ENCODE measurements at places on chromosomes 2 and 18.

DNA sequence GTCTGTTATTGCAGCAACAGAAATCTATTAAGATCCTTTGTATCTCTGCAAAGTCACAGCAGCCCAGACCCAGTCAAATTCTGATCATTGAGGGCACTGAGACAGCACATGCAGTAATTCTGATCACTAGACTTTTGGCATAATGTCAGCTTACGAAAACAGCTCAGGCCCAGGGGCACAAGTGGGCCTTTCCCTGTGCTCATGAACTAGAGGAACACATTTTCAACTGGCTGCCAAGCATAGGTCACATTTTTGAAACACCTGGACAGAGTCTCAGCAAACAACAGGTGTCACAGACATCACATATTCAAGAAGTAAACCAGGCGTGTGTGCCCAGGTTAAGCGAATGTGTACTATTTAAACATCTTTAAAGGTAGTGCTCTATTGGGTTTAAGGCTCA, 13.7 kb downstream of the DOCK10 start:
- DNase-seq: no peak

- no peak for DNase-seq
These were observed 155.7 kb downstream of the DTNB start for GRCh38 chr2:25517701-25518100.

GRCh38 chr2:200199576-200200263, 106.8 kb upstream of the SPATS2L start:
- no peak for DNase-seq

- DNase-seq: no peak
These were observed 132.3 kb upstream of the PELI1 start for GRCh38 chr2:64276417-64277095.

- no peak for DNase-seq
These were observed 401.2 kb downstream of the TNS1 start for GRCh38 chr2:217601601-217602000.

DNA sequence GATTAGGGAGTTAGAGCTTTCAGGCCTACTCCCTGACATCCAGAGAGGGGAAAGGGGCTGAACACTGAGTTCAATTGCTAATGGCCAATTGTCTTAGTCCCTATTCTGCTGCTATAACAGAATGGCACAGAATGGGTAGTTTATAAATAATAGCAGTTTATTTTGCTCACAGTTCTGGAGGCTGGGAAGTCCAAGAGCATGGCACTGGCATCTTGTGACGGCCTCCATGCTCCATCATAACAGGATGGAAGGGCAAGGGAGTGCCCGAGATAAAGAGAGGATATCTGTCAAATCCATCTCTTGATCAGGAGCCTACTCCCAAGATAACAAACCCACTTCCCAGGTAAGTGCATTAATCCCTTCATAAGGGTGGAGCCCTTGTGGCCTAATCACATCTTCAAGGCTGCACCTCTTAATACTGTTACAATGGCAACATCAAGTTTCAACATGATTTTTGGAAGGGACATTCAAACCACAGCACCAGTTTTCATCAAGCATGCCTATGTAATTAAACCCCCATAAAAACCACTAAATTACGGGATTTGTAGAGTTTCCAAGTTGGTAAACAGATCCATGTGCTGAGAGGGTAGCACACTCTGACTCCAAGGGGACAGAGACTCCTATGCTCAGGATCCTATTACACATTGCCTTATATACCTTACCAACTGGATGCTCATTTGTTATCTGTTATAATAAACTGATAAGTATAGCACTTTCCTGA, 44.6 kb downstream of the BAZ2B start:
- DNase-seq: no peak

GRCh38 chr2:40244675-40245074, 207.2 kb downstream of the SLC8A1 start:
- no peak for DNase-seq

- DNase-seq: peak; percentile 51
These were observed 56.4 kb downstream of the ZFP36L2 start for GRCh38 chr2:43169987-43170386.

GRCh38 chr2:96213379-96213778, 4.8 kb upstream of the STARD7 start:
- DNase-seq: no peak

DNA sequence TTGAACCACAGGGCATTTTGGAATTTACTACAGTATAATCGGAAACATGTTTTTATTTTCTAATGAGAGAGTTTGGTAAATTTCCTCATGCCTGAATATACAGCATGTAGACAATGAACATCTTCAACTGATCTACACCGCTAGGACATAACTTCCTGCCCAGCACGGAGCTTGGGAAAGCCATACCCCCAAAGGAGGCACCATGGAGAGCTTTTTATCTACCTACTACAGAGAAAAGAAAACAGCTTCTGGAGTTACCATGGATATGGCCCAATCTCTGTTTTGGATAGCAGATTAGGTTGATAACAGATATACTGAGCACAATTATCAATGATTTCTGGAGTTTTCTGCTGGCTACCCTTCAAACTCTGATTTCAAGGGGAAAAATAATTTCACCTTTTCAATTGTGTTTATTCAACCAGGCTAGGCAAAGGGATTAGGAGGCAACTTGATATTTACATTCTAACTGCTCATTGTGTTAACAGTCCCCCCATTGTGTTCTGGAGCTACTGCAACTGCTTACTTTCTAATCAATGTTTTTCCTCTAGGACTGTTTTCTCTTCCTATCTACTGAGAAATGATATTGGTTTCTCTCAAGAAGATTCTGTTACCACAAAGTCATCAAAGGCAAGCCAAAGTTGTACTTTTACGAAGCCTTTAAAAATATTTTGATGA, 123.0 kb upstream of the ARHGAP28 start:
- no peak for DNase-seq

- no peak for DNase-seq
These were observed 42.5 kb downstream of the VRK2 start for GRCh38 chr2:58089081-58089480.

DNA sequence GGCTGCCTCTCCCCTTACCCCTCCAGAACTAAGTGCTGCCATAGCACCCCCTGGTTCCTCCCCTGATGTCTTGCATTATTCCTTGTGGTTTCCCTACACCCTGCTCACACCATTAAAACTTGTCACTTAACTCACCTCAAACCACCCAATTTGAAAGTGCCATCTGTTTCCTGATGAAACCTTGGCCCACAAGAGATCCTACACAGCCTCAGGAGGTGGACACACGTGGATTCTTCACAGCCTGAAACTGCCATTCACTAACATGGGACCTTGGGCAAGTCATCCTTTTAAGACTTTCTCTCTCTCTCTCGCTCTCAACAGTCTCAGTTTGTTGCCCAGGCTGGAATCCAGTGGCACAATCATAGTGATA, 27.5 kb upstream of the FAM124B start:
- no peak for DNase-seq

DNA sequence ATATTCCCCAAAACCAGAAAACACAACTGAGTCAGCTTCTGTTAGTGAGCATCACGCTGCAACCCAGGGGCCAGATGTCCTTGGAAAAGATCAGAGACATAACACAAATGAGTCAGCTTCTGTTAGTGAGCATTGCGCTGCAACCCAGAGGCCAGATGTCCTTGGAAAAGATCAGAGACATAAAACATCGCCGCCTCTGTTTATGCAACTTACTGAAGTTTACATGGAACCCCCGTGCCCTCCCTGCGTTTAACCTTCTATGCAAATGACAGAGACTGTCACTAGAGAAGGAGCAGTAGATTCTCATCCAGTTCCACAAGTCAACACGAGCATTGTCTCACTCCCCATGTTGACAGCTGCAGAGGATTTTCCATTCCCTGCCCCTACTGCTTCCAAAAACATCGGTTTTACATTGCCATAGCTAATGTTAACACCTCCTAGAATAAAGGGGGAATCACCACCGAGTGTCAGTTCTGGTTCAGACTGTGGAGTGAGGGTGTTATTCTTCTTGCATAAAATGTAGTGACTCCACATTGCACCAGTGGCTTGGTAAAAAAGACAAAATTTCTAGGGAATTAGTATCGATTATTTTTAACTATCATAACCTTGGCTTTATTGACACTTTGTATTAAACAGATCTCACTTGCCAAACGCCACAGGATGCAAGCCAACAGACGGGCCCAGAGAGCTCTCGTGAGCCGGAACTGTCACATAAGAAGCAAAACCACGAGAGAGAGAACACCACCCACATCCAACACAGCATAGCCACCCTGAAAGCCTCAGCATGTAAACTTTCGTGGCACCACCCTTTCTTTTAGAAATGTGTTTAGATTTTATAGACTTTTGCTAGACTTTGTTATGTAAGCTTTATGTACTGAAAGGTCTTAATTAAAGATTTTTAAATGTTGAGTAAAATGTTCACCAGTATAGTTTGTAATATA, 87.7 kb downstream of the SH3YL1 start:
- peak; percentile 30 for DNase-seq

GRCh38 chr2:210199186-210199765, 26.0 kb downstream of the ACADL start:
- DNase-seq: no peak

DNA sequence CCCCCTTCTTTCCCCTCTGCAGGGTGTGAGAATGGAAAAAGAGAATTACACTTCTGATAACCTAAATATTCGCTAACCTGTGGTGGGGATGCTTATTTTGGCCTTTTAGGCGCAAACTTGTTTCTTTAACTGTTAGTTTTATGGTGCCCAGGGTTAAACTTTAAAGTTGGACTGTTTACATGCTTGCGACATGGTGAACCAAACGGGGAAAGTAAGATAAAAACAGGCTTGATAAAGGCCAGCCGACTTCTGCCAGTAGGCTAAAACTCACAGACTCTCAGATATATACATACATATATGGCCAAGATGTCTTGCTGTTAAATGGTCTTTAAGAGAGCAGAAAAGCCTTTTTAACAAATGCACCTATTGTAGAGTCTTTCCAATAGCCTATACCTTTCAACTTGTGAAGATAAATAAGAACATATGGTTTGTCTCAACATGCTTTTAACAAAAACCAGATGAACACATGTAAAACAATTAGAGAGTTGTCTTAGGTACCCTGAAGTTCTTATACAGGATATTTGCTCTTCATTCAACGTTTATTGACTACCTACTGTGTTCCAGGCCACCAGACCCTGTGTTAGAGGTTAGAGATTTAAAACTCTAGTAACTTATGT, 29.0 kb downstream of the PRKCE start:
- DNase-seq: no peak

- DNase-seq: no peak
These were observed 402.6 kb upstream of the MEIS1 start for GRCh38 chr2:66032226-66032775.

- DNase-seq: peak; percentile 90
These were observed 12.7 kb upstream of the DUSP2 start for GRCh38 chr2:96157649-96158553.

- no peak for DNase-seq
These were observed 99.7 kb upstream of the CD302 start for GRCh38 chr2:159897720-159898119.

DNA sequence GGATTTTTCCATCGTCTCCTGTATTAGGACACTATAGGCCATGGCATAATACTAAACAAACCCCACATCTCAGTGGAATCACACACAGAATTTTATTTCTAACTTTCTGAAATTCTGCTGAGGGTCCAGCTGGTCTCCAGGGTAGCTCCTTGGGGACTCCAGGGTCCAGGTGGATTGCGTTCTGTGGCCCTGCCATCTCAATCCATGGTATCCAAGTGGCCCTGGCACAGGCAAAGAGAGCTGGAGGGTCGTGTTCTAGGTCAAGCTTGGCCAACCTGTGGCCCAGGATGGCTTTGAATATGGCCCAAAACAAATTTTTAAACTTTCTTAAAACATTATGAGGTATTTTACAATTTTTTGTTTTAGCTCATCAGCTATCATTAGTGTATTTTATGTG, 134.6 kb downstream of the CTIF start:
- DNase-seq: no peak

GRCh38 chr2:220556658-220557057, 929.2 kb downstream of the SLC4A3 start:
- DNase-seq: no peak

DNA sequence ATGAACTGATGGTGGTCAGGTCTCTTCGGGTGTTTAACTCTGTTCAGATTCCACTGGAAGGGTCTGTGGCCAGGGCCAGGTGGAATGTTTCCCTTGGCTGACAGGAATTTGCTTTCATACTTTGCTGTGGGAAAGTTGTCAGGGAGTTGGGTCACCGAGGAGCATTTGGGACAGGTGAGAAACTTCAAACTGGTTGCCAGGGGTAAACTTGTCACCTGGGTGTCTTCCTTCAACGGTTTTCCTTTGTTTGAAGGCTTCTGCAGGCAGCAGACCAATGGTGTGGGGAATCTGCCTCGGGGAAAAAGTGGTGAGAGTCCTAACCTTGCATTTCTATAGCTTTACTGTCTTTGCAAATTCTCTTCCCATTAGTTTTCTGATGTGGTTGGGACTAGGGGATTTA, 92.2 kb downstream of the TGFA start:
- no peak for DNase-seq

DNA sequence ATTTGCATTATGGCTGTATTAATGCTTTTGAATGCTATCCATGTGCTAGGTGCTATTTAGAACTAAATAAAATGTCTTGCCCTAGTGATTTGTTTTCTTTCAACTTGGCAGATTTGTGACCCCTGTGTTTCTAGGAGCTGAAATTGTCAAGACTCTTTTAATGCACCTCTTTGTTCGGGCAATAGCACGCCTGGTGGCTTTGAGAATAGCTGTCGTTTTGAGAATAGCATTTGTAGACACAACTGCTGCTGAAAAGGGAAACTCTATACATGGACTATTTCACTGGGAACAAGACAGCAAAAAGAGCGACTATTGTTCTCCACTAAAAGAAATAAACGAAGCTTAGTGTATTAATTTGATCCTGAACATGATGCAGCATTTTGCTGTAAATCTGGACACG, 352.1 kb upstream of the ZNF521 start:
- DNase-seq: no peak

DNA sequence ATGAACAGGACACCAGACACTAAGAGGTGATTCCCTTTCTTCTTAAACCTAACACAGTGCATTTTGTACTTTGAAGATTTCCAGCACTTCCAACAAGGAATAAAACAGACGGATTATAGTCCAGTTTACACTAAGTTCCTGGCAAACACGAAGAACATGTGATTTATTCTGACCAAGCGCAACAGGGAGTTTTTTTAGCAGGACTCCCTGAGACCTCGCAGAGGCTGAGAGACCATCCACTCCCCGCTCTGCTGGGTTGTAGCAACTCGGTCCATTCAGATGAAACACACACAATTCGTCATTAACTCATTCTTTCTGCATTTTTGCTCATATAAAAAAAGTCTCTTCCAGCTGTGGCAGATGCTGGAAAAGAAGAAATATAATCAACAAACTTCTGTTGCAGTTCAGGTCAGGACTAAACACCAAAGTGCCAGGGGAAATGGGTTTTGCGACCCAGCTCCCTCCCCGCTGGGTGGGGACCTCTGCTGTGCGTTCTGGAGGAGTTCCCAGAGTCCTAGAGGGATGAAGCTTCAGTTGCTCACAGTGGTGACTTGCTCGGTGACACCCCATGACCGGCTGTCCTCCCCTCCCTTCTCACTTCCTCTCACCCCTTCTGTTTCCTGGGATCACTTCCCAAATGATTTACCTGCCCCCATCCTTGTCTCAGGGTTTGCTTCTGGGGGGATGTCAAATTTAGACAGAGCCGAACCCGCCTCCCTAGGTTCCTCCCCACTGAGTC, 52.5 kb downstream of the KCNF1 start:
- no peak for DNase-seq

Measured in activated T-cell treated with anti-CD3 and anti-CD28 coated beads for 4 hours (primary cell).